ENCODE measurements at places on chromosomes 12 and 14.

DNA sequence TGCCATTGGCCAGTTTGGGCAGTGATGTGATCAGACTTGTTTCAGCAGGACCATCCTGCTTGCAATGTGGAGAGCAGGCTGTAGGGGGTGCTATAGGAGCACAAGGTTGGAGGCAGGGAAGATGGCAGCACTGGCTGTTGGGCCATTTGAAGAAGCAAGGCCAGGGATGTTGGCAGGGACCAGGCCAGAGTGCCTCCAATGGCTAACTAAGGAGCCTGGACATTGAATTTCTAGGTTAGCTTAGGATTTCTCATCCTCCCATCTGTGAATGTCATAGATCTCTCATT lies 23.5 kb downstream of the FGF23 start:
- no peak for DNase-seq

DNA sequence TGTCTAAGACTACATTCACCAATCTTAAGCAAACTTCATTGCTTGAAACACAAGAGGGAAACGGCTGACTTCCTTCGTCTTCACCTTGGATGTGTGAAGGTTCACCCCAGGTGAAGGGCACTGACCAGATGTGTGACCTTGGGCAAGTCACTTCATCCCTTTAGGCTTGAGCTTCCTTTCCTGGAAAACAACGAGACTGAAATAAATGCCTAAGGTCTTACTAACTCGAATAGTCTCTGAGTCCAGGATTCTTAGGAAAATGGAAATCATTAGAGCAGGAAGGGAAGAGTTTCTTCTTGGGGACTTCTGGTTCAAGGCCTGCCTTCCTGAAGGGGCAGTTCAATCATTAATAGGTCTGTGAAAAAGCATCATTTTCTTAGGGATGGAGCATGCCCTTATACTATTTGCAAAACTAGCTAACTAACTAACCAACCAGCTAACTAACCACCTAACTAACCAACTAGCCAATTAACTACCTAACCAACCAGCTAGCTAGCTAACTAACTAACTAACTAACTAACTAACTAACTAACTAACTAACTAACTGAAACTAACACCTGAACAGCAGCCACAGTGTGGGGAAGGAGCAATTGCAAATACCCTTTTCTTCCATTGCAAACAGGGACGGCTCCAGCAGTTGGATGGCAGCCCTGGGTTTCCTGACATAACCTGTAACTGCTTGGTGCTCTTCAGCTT lies 31.5 kb upstream of the EMP1 start:
- no peak for DNase-seq

DNA sequence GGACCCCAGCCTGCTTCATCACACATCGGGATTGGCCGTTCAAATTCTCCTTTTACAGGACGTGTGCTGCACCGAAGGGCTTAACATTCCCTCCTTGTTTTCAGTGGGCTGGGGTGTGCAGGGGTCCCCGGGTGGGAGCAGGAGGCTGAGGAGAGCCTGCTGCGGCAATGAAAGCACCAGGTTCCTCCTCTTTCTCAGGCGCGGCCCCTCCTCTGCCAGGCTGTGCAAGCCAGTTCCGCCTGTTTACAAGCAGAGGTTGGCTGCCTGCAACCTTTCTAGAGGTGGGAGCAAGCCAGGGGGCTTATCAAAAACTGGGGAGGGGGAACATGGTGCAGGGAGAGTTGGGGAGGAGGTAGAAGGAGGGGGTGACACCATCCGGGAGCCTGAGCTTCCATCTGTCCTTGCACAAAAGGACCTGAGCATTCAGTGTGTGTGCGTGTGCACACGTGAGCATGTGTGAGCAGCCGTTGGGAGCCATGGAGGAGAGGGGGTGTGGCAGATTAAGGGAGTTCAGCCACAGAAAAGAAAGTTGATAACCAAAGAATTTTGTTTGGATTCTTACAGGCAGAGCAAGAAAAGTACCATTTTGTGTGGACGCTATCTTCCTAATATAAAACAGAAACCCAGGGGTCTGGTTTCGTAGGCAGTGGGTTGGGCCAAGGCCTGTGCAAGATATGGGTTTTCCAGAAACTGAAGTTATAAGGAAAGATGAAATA lies 108.8 kb upstream of the RFLNA start:
- no peak for DNase-seq

GRCh38 chr14:94461526-94462218 lies 9.1 kb upstream of the SERPINA11 start:
- DNase-seq = no peak

DNA sequence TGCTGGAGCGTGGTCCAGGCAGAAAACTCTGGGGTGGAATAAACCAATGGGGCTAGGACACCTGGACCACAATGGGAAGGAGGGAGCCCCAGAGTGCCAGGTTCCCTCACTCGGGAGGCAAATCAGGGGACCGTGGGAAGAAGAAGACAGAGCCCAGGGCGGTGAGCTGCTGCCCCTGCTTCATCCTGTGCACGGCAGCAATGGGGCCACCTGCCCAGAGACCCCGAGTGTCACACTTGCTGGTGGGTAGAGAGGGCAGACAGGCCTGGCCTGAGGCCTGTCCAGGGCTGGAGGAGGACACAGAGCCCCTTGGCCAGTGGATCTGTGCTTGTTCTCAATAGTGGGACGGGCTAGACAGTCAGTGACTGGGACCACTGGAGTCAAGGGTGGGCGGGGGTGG lies 58.2 kb downstream of the DIO3 start:
- DNase-seq = no peak

Data from muscle of arm (tissue), 14 donors.